ENCODE measurements at places on chromosomes 4 and X. TPM values are rescaled to one million over a fixed set of nuclear protein-coding genes. Genes with fewer than 3 reads are reported as not detected.

The RTL5 gene
- total RNA-seq, result 23.0 TPM

The NUDT11 gene
- 39.8 TPM for total RNA-seq

The OSTC gene
- 135 TPM for total RNA-seq

The ASB12 gene
- 0.61 TPM for total RNA-seq

The BCAP31 gene
- total RNA-seq, result 118 TPM

DNA sequence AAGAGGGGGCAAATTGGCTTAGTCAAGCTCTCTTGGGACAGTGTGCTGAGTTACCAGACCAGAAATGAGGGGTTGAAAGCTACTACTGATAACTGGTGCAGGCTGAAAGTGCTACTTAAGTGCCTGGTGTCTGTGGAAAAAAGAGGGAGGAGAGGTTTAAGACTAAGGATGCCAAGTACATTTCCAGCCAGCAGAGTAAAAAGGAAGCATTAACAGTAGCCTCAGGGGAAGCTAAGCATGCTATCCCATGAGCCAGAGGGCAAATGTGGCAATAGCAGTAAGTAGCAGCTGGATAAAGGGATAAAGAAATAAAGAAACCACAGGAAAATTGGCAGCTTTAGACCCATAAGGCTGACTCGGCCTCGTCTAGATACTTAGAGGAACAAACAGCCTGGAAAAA, 196.3 kb upstream of the MAB21L2 start:
- peaks cover 7% of the 10 kb centered on the region for H3K4me1 ChIP-seq
- H3K27ac ChIP-seq, result peak overlapping the region; percentile 23
- no peak overlapping the region for H3K4me3 ChIP-seq
- H3K27me3 ChIP-seq, result no peaks in the 10 kb centered on the region
- peaks cover 2% of the 10 kb centered on the region for H3K36me3 ChIP-seq
- no peak for DNase-seq

GRCh38 chrX:130300010-130300282, 31.2 kb upstream of the ZNF280C start:
- no peak overlapping the region for H3K4me3 ChIP-seq
- H3K4me1 ChIP-seq, result peaks cover 4% of the 10 kb centered on the region
- H3K36me3 ChIP-seq, result no peaks in the 10 kb centered on the region

GRCh38 chr4:1049591-1049905, 38.1 kb downstream of the FGFRL1 start:
- H3K4me1 ChIP-seq, result no peaks in the 10 kb centered on the region
- no peak overlapping the region for H3K27ac ChIP-seq
- no peak for DNase-seq
- H3K36me3 ChIP-seq, result no peaks in the 10 kb centered on the region

GRCh38 chr4:104494822-104495559, at the start of gene CXXC4:
Gene CXXC4 (minus strand): TSS chr4:104494894. CDS start chr4:104491802, 3,092 bp downstream.
- H3K27ac ChIP-seq, result peak within 1 kb of the TSS; percentile 99
- H3K4me1 ChIP-seq, result peaks cover 59% of the 10 kb centered on the region
- peak; percentile 74 for DNase-seq
- peak within 1 kb of the TSS; percentile 97 for H3K4me3 ChIP-seq

GRCh38 chr4:117400039-117400835, 314.9 kb upstream of the TRAM1L1 start:
- no peaks in the 10 kb centered on the region for H3K4me1 ChIP-seq
- no peaks in the 10 kb centered on the region for H3K27me3 ChIP-seq
- DNase-seq, result no peak
- H3K27ac ChIP-seq, result no peak overlapping the region
- no peak overlapping the region for H3K4me3 ChIP-seq
- no peaks in the 10 kb centered on the region for H3K36me3 ChIP-seq

- H3K4me1 ChIP-seq, result peaks cover 19% of the 10 kb centered on the region
- H3K4me3 ChIP-seq, result no peak overlapping the region
- H3K27ac ChIP-seq, result no peak overlapping the region
- no peak for DNase-seq
- no peaks in the 10 kb centered on the region for H3K36me3 ChIP-seq
- no peaks in the 10 kb centered on the region for H3K27me3 ChIP-seq
These were observed 17.7 kb downstream of the GUCY2F start for GRCh38 chrX:109464231-109464630.

GRCh38 chr4:123941306-123941705, 544.7 kb downstream of the SPRY1 start:
- no peaks in the 10 kb centered on the region for H3K36me3 ChIP-seq
- H3K4me1 ChIP-seq, result peaks cover 46% of the 10 kb centered on the region
- no peaks in the 10 kb centered on the region for H3K27me3 ChIP-seq
- H3K27ac ChIP-seq, result no peak overlapping the region
- no peak for DNase-seq
- H3K4me3 ChIP-seq, result peak overlapping the region; percentile 17

GRCh38 chrX:136789856-136790255, 9.1 kb upstream of the ARHGEF6 start:
- H3K27ac ChIP-seq, result no peak overlapping the region
- H3K4me1 ChIP-seq, result no peaks in the 10 kb centered on the region
- H3K27me3 ChIP-seq, result no peaks in the 10 kb centered on the region
- no peak for DNase-seq
- H3K4me3 ChIP-seq, result no peak overlapping the region
- H3K36me3 ChIP-seq, result peaks cover under 1% of the 10 kb centered on the region

DNA sequence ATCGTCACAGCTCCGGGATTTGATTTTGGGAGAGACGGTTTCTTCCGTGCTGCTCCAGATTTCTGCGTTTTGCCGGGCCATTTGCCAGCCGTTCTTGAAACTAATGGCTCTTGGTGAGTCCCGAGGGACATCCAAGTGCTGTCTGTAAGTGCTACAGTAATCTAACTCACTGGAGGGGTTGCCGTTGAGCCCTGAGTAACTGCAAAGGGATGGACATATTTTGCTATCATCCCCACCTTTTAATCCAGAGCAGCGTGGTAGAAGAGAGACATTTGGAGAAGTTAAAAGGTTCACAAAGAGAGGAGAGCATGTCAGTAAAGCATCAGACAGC, 88.9 kb upstream of the PDLIM3 start:
- peaks cover 26% of the 10 kb centered on the region for H3K36me3 ChIP-seq
- no peak overlapping the region for H3K4me3 ChIP-seq
- DNase-seq, result no peak
- no peaks in the 10 kb centered on the region for H3K4me1 ChIP-seq

DNA sequence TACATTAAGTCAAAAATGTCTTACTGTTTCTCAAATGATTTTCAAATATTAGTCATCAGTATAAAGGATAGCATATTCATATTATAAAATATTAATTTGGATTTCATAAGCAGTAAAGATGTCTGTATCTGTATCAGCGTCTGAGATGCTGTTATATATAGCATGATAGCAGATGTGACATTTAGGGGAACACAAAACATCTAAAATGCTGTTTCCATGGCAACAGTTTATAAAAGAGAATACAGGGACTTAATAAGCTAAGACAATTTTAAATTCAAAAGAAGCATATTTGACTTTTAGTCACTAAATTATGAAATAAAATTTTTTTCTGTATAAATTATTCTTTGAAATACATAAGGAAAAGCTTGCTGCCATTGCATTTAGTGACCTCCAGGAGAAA, 432.2 kb downstream of the PDGFC start:
- H3K4me3 ChIP-seq, result no peak overlapping the region
- no peaks in the 10 kb centered on the region for H3K4me1 ChIP-seq
- no peaks in the 10 kb centered on the region for H3K36me3 ChIP-seq
- no peak overlapping the region for H3K27ac ChIP-seq
- no peak for DNase-seq

- no peak for DNase-seq
- H3K4me1 ChIP-seq, result peaks cover 5% of the 10 kb centered on the region
- H3K4me3 ChIP-seq, result no peak overlapping the region
- H3K27me3 ChIP-seq, result no peaks in the 10 kb centered on the region
These were observed 42.0 kb downstream of the LGI2 start for GRCh38 chr4:24988776-24989175.

DNA sequence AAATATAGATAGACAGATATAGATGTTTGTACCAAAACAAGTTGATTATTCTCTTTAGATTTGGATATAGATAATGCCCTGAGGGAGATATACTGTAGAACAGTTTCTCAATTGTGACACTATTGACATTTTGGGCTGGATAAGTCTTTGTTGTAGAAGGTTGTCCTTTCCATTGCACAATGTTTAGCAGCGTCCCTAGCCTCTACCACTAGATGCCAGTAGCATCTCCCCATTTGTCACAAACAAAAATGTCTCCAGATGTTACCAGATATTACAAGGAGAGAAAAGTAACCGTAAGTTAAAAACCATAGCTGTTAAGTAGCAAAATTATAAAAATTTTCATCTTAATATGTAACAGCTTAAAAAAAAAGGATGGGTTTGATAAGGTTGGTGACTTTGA, 2595.3 kb downstream of the ARAP2 start:
- no peak overlapping the region for H3K27ac ChIP-seq

DNA sequence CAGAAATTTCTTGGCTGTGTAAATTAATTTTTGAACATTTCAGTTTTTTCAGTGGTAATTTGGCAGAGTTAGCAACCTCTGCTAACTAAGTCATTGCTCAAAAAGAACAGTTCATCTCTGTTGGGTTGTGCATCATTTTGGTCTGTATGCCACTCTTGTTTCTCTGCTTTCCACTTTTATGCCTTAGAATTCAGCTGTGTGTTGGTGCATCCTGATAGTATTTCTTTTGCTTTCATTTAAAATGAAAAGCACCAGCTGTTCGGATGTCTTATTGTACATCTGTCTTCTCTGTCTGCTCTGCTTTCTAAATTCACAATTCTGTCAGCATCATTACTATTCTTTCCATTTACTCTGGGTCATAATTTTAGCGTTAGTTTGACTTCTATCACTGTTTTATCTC, 388.2 kb upstream of the NDST4 start:
- no peak for DNase-seq
- peaks cover 7% of the 10 kb centered on the region for H3K4me1 ChIP-seq
- H3K27ac ChIP-seq, result no peak overlapping the region
- H3K27me3 ChIP-seq, result no peaks in the 10 kb centered on the region
- H3K4me3 ChIP-seq, result no peak overlapping the region

GRCh38 chr4:169821402-169821801, 63.7 kb upstream of the HPF1 start:
- no peak overlapping the region for H3K4me3 ChIP-seq
- H3K27ac ChIP-seq, result no peak overlapping the region
- no peaks in the 10 kb centered on the region for H3K4me1 ChIP-seq
- DNase-seq, result no peak
- H3K27me3 ChIP-seq, result peaks cover 23% of the 10 kb centered on the region
- H3K36me3 ChIP-seq, result no peaks in the 10 kb centered on the region

DNA sequence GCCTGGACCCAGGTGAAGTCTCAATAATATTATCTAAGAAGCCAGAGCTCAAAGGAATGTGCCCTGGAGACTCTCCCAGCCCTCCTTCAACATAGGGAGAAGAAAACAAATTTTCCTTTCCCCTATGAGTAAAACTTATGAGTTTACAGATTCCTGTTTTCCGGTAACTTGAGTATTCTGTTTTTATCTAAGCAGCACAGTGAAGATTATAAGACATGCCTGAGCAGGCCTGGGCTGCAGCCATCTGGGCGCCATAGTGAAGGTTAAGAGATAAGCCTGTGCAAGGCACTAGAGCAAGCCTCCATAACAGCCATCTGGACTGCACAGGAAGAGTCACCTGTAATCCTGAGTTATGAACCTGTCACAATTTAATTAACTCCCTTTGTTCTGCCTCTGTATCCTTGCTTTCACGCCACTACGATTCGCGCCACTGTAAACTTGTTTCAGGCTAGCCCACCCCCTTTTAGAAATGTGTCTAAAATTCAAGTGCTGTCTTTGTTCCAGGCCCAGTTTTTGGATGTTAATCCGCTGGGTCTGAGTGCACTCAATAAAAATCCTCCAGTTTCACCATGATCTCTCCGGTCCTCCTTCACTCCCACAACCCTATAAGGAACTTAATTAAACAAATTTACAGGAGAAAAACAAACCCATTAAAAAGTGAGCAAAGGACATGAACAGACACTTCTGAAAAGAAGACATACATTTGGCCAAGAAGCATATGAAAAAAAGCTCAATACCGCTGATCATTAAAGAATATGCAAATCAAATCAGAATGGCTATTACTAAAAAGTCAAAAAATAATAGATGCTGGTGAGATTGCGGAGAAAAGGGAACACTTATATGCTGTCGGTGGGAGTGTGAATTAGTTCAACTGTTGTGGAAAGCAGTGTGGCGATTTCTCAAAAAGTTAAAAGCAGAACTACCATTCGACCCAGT, 189.5 kb downstream of the APBB2 start:
- H3K4me1 ChIP-seq, result no peaks in the 10 kb centered on the region
- no peak for DNase-seq
- H3K27me3 ChIP-seq, result no peaks in the 10 kb centered on the region
- peaks cover 48% of the 10 kb centered on the region for H3K36me3 ChIP-seq

- no peak overlapping the region for H3K27ac ChIP-seq
- H3K4me1 ChIP-seq, result no peaks in the 10 kb centered on the region
- DNase-seq, result no peak
- no peaks in the 10 kb centered on the region for H3K36me3 ChIP-seq
These were observed 210.7 kb upstream of the GIMD1 start for GRCh38 chr4:106579236-106579635.
